ENCODE measurements at places on chromosomes 13 and 19.

- no peak for DNase-seq
Observed at GRCh38 chr13:99614465-99614885, 113.2 kb downstream of the TM9SF2 start.

DNA sequence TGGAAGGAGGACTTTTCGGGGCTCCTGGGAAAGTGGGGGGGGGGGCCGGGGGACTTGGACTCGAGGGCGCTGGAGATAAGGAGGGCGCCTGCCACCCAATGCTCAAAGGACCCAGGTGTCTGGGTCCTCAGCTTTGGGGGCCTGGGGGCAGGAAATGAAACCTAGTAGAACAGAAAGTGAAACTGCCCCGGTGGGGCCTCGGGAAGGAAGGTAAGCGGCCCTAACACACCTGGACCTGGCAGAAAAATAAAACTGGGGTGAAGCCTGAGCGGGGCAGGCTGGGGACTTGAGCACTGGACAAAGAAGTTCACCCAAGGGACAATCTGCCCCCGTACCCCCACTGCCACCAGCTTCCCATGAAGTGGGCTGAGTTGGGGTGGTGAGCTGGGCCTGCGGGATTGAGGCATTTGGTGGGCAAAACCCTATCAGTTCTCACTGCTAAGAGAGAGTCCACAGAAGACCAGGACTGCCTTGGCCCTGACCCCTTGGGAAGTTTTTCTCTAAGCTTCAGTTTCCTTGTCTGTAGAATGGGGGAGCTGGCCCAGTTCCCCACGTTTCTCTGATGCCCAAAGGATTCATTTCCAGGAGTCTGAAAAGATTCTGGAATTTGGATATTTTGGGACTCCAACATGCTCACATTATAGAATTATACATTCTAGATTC lies 2.3 kb downstream of the PRKD2 start:
- DNase-seq = no peak

GRCh38 chr13:42874221-42874620 lies 92.8 kb downstream of the FAM216B start:
- no peak for DNase-seq

DNA sequence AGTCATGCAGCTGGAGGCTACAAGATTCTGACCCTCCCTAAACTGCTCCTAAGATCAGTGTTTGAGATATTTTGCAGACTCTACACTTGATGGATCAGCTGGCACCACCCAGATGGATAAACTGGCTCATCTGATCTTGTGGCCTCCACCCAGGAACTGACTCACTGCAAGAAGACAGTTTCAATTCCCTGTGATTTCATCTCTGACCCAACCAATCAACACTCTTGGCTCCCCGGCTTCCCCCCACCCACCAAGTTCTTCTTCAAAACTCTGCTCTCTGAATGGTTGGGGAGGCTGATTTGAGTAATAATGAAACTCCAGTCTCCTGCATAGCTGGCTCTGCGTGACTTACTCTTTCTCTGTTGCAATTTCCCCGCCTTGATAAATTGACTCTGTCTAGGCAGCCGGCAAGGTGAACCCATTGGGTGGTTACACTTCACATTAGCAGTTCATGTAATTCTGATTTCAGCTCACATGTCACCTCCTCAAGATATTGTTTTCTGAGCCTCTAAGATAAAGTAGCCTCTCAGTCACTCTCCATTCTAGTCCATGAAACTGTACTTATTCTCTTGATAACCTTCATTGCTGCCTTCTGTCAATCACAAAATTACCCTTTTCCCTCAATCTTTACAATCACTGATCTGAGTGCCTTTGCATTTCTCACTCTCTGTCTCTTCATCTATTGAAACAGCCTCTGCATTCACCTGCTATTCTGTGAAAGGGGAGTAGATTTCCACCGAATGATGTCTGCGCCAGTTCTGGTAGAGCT lies 9.9 kb upstream of the FPR3 start:
- DNase-seq = no peak

GRCh38 chr13:37263871-37264270 lies 158.4 kb upstream of the CSNK1A1L start:
- no peak for DNase-seq

- DNase-seq = no peak
Observed at GRCh38 chr19:13974073-13974472, 21.8 kb downstream of the DCAF15 start.

DNA sequence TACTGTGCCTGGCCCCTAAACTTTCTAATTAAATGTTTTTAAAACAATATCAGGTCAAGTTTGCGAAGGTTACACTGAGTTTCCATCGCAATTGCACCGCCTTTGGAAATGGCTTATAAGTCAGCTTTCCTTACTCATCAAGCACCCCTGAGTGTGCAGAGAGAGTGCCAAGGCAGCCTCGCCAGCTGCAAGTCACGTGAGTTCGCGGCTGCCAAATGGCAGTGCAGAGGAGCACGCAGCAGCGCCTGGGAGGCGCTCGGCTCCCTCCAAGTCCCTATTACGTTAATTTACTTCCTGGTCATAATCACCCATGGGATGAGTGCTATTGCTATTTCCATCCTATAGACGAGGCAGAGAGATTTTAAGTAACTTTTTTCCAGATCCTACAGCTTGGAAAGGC lies 319.6 kb downstream of the TEX29 start:
- DNase-seq = peak; percentile 55

DNA sequence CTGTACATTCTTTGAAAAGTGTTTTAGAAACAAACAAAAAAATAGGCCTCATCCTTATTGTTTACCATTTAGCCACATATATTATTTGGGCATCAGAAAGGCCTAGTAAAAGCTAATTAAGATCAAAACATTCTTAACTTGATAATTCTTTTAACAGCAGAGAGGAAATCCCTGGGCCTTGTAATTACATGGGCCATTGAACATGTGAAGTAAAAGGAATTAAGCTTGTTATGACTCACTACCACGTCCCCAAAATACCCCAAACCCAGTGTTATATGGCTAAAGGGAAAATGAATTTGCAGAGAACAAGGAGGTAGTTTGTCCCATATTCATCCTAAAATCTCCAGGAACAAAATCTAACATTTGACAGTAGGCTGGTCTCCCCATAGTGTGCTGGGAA lies 439.8 kb downstream of the ITGBL1 start:
- no peak for DNase-seq

DNA sequence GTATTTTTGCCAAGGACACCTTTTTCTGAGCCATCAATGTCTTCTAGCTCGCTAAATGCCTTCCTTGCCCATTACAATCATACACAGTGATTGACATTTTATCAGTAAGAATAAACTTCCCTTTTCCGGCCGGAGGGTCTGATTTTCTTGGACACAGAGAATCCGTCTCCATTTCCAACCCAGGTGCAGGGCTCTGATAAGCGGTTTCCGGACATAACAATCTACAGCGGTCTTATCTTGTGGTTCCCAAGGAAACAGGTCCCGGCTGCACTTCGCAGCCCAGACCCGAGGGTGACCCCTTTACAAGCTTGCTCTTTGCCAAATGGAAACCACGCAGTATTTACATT lies 5.1 kb upstream of the ZNF77 start:
- no peak for DNase-seq

- no peak for DNase-seq
Observed at GRCh38 chr13:33958964-33959363, 141.0 kb downstream of the RFC3 start.

GRCh38 chr19:55647732-55648584 lies at the start of gene CCDC106:
CCDC106 (plus strand) TSS chr19:55648212; CDS start chr19:55649047, 835 bp downstream.
- peak; percentile 80 for DNase-seq

GRCh38 chr19:41626877-41627276 lies at the start of gene CEACAM4:
CEACAM4 (minus strand) TSS chr19:41627074; CDS start chr19:41626963, 111 bp downstream.
- peak; percentile 5 for DNase-seq
